ENCODE measurements at places on chromosomes 7 and 10.

- no peak for DNase-seq
Measured at GRCh38 chr10:104479906-104480593, 126.4 kb downstream of the CFAP58 start.

DNA sequence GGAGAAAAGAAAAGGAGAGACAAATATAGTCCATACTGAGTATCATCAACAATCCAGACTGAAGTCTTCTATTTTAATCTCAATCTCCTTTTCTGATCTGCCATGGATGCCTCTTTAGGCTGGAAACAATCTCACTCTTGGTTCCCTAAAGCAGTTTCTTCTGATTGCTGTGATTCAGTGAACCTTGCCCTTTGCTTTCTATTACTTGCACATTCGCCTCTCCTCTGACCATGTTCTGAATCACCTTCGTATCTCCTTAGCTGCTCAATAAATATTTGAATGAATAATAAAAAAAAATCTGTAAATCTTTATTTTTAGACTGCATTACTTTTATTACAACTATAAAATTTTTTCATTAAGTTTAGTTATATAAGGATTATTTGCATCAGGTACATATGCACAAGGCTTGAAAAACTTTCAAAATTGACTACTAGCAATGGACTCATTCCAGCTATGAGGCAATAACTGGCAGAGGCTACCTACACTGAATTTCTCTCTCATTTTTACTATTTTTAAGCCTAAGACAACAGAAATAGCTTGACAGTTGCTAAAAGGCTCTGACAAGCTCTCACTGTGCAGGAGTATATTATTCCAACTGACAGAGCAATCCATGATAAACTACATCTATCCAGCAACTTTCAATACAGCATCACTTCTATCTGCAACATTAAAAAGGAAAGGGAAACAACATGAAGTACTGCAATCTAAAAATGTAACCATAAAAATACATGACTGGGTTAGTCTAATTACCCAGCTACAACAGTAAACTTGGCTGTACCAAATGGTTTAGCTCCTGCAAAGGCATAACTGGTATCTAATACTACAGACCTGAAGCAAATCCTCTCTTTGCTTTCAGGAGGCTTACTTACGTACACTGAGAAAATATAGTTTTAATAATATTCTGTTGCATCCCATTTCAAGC is 25.6 kb downstream of the TM9SF3 start:
- DNase-seq = no peak

DNA sequence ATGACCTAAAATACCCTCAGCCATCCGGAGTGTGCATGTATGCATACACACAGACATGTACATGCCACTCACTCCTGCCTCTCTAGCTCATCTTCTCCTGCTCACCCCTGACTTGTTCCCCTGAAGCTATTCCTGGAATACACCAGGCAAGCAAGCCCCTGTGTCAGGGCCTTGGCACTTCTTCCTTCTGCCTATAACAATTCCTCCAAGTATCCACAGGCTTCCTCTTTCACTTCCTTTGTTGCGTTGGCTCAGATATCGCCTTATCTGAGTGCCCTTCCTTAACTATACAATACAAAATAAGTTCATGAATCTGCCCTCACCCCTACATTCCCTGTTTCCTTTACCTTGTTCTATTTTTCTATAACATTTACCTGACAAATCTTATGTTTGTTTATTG is 88.8 kb downstream of the NOD1 start:
- DNase-seq = no peak

DNA sequence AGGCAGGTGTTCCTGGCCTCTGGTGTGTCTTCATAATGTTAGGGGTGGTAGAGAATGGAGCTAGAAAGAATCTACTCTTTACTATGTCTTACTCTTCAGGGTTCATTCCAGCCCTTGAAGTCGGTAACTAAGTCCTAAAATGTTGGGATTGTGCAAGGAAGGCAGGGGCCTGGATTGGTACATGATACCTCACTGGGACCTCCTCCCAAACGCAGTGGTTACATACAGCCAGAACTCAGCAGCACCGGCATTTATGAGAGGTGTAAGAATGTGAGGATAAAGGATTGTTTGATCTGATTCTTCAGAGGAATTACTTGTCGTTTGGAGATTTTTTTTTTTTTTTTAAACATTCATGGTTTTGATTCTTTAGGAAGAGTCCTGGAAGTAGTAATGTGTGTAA is 6.9 kb downstream of the COMTD1 start:
- DNase-seq = no peak

DNA sequence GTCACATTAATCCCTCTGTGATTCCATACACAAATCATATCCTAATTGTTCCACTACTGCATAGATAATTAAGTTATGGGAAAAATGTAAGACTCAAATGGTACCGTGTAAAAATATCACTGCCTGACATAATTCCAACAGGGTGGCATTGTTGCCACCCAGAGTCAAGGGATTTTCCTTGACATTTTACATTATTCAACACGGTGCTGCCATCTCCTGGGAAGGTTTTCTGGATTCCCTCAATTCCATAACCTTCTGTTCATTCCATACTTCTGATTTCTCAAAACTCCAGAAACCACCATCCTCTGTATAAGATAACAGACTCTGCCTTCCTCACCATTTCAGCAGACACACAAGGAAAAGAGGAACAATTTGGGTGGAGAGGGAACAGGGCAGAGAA is 495.9 kb downstream of the XPNPEP1 start:
- no peak for DNase-seq

Data from activated T-cell treated with anti-CD3 and anti-CD28 coated beads, Interleukin-2, amount 50 U/mL, for 1 hour (primary cell).